ENCODE measurements at places on chromosomes 1 and 21.

DNA sequence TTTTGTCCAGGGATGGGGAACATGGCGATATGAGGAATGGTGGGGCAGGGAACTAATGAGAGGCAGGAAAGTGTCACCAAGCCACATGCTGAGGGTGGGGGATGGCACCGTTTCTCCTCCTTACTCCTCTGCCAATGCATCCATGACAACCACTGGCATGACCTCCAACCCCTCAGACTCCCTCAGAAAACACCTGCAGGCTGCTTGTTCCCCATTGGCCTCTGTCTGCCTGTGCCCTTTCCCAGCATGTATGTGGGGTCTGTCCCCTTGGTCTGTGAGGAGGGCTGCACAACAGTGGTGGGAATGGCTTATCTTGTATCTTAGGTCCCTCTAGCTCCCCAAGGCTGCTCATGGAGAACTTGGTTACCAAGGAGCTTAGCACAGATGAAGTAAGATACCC is 137.2 kb upstream of the NGF start:
- no peak for DNase-seq

- no peak for DNase-seq
Measured at GRCh38 chr1:56300836-56301235, 278.5 kb downstream of the PLPP3 start.

GRCh38 chr21:36788120-36788638 is 89.3 kb downstream of the SIM2 start:
- no peak for DNase-seq

GRCh38 chr1:208177656-208178055 is 66.5 kb downstream of the PLXNA2 start:
- DNase-seq, result no peak

DNA sequence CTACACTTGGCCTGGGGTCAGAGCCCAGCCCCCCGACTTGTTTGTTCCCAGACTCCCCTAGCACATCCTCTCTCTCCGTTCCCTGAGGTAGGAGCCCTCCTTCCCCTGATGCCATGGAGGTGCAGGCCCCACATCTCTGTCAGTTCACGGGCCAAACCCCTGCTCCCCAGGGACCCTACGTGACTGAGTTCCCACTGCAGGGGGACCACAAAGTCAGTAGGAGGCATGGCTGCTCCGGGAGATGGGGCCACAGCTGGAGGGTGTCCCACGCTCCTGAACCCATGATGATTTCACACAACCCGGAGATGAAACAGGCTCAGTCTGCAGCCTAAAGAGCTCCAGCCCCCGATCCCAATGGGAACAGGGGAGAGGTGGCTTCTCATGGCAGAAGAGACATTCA is 272.2 kb downstream of the NPHP4 start:
- DNase-seq, result no peak

GRCh38 chr1:5744911-5745799 is 247.1 kb downstream of the NPHP4 start:
- no peak for DNase-seq

DNA sequence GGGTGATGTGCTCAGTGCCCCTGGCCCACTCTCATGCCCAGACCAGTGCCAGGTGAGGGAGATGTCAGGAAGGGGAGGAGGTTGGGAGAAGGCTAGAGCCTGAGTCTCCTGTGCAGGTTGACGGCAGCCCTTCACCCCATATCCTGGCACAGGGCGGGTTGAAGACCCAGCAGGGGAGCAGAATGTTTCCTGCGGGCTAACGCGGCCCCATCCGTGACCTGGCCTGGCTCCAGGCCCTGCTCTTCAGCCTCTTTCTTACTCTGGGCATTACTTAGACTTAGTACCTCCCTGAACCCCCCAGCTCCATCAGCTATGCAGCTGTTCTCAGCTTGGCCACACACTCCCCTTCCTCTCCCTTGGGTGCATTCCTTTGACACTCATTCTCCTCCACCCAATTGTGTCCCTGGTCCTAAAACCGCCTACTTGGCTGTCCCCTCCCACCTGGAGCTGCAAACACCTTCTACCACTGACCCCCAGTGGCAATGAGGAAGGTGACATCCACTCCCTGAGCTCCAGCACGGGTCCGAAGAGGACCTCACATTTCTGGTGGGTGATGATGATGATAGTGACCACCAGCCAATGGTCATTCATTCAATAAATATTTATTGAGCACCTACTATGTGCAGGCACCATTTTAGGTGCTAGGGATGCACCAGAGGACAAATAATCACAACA is 179.0 kb downstream of the PTPRU start:
- DNase-seq, result peak; percentile 72
